ENCODE measurements at places on chromosomes 3 and 15. TPM values are rescaled to one million over a fixed set of nuclear protein-coding genes. Genes with fewer than 3 reads are reported as not detected.

TRPC1 gene
- total RNA-seq: 5.9 TPM

GPR156 gene
- total RNA-seq: 0.27 TPM

HHATL gene
- not detected for total RNA-seq

PCOLCE2 gene
- not detected for total RNA-seq

NR2E3 gene
- 0.25 TPM for total RNA-seq
